AG04450 (cell line): ENCODE measurements at places on chromosomes 7 and 10.

DNA sequence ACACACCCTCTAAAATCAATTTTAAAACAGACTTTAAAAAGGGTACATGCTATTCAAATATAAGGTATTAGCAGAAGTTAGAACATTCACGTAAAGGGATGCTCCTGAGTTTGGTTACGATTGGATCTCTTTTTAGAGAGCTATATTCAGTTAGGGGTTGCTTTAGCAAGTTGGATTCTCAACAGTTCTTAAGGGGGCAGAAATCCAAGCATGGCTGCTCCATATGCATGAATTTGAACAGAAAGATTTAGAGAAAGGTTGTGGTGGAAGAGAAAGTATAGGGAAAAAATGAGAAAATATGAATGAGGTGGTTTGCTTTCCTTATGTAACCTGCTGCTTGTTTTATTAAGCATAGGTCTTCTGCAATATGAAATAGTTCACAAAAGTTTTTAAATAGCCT is 855.1 kb downstream of the SORCS1 start:
- DNase-seq = no peak

DNA sequence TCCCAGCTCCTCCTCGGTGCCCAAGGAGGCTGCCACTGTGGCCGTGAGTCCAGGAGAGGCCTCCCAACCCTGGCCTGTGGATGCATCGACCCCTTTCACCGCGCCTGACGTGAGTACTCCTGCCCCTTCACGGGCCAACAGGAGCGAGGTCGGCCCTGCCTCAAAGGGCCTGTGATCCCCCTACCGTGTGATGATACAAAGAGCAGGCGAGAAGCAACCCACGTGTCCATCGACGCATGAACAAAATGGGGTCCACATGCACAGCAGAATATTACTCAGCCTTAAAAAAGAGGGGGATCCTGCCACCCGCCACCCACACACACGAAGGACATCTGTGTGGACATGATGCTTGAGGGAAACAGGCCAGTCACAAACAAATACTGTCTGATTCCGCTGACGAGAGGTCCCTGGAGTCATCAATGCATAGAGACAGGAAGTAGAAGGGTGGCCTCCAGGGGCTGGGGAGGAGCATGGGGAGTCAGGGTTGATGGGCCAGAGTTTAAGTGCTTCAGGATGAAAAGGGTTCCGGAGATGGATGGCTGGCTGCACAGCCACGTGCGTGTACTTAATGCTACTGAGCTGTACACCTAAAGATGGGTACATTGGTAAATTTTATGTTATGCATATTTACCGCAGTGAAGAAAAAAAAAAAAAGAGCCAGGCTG is 151.9 kb downstream of the PRKAG2 start:
- no peak for DNase-seq

- no peak for DNase-seq
These were observed 1.1 kb downstream of the RASSF4 start for GRCh38 chr10:44960482-44961229.

- no peak for DNase-seq
These were observed 100.6 kb upstream of the GLCCI1 start for GRCh38 chr7:7867846-7868571.

DNA sequence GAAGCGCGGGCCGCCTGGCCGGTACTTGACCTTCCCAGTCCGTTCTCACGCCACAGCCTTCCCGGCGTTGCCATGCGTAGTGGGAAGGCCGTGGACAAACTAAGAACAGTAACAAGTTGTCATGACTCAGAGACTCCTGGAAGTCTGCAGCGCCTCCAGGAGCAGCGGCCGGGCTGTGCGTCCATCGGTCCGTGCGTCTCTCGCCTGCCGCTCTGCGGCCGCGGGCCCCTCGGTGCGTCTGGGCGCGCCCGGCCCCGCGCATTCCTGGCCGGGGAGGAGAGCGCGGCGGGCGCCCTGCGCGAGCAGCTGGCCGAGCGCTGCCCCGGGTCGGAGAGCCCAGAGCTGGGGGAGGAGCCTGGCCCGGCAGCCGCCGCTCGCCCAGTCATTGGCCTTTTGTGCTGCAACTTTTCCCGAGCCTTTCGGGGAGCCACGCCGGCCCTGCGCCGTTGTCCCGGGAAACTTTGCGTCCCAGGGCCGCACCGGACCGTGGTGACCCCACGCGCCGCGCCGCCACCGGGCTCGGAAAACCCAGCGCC is 123.7 kb downstream of the TACC2 start:
- DNase-seq = peak; percentile 87

DNA sequence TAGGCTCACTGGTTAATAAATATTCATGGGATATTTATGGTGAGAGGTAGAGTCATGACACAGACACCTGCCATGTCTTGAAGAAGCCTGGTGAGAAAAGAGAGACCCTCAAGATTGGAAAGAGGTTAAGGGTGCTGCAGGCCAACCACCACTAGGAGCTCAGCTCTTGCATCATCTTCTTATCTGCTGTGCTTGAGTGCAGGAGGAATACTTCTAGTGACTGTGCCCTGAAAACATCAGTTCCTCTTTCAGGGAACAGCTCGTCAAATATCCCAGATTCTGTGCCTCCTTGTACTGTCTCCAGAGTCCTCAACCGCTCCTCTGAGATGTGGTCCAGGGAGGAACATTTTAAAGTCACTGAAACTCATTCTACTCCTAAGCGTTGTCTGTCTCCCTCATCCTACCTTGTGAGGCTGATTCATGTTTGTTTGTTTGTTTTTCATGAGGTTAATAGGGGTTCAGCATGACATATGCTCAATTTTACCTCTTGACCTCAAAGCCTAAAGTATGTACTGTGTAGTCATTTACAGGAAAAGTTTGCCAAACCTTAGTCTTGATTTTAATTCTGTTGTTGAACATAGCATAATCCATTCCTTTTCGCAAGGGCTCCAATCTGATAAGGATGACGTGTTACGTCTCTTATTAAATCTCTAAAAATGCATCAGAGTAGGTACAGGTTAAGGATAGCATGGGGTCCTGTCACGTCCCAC is 293.1 kb downstream of the C7orf25 start:
- no peak for DNase-seq

DNA sequence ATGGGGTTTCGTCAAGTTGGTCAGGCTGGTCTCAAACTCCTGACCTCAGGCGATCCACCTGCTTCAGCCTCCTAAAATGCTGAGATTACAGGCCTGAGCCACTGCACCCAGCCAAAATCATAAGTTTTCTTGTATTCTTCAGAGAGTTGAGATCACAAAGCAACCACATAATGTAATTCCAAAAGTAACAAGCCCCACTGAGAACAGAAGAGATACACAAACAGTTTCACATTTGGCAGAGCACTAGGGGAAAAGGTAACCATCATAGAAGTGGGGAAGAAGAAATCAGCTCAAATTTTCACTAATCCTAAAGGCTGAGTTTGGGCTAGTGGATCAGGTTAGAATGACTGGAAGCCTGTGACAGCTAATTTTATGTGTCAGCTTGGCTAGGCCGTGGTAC is 5.4 kb upstream of the CEP41 start:
- no peak for DNase-seq
